ENCODE measurements at places on chromosomes 1 and 21.
A peak's percentile ranks its signal among the peaks of the same experiment; 100 is the strongest.

DNA sequence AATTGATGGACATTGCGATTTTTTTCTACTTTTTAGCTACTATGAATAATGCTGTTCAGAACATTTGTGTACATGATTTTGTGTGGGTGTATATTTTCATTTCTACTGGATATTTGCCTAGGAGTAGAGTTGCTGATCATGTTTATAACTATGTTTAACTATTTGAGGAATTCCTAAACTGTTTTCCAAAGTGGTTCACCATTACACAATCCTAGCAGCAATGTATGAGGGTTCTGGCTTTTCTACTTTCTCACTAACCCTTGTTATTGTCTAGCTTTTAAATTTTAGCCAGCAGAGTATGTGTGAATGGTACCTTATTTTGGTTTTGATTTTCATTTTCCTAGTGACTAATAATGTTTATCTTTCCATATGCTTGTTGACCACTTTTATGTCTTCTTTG, 86.2 kb downstream of the ATG4C start:
- DNase-seq: peak; percentile 7

- DNase-seq: no peak
Observed at GRCh38 chr1:177301425-177302124, 130.8 kb downstream of the BRINP2 start.

DNA sequence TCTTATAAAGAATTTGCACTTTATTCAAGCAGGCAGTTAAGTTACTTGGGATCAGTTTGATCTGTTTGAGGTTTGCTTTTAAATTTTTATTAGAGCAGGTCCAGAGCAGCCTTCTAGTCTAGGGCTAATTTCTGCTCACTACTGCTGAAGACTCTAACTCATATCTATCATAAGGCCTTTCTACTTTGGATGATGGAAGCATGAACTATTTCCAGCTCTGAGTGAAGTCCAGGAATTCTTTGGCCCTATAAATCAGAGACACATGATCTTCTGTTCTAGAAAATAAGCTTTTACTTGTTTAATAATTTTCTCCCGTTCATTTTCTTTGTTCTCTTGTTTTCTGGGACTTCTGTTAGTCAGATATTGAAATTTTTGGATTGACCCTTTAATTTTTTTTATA, 14.7 kb downstream of the NIBAN1 start:
- DNase-seq: peak; percentile 49

DNA sequence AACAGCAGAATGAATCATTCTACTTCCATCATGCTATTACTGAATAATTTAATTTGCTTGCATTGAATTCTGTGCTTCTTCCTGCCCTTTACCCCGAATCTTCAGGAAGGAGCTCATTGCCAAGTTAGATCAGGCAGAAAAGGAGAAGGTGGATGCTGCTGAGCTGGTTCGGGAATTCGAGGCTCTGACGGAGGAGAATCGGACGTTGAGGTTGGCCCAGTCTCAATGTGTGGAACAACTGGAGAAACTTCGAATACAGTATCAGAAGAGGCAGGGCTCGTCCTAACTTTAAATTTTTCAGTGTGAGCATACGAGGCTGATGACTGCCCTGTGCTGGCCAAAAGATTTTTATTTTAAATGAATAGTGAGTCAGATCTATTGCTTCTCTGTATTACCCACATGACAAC, 44.2 kb downstream of the MAP3K7CL start:
- DNase-seq: no peak

DNA sequence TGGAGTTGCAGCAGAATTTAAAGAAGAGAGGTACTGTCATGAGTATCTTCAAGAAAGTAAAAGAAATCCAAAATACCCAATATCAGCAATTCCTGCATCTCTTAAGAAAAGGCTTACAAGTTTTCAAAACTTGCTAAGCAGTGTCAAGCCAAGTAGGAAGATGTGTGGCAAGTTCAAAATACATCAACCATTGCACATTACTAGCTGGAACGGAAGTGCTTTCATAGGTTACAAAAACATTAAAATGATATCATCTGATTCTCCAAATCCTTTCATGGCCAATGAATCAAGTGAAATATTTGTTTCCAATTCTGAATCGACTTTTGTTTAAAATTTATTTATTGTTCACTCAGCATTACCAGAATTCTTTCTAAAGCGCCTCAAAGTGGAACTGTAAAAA, 5.7 kb upstream of the ABCA4 start:
- no peak for DNase-seq

GRCh38 chr1:232423591-232423990, 206.3 kb downstream of the SIPA1L2 start:
- no peak for DNase-seq

DNA sequence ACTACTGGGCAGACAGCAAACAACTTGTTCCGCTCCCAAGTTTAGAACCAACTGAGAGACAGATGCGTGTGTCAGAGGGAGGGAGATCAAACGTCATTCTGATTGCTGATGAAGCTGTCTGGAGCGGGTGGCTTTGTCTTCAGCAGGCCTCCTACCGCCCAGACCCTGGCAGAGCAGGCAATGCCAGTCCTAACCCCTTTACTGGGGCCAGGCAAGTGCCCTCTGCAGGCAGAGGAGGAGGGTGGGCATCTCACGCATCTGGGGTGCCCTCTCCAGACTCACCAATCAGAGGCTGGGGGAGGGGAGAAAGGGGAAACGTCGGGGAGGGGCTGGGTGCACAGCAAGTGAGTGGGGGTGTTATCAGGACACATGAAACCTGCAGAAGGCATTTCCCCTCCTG, 126.6 kb downstream of the ACTL8 start:
- peak; percentile 13 for DNase-seq

DNA sequence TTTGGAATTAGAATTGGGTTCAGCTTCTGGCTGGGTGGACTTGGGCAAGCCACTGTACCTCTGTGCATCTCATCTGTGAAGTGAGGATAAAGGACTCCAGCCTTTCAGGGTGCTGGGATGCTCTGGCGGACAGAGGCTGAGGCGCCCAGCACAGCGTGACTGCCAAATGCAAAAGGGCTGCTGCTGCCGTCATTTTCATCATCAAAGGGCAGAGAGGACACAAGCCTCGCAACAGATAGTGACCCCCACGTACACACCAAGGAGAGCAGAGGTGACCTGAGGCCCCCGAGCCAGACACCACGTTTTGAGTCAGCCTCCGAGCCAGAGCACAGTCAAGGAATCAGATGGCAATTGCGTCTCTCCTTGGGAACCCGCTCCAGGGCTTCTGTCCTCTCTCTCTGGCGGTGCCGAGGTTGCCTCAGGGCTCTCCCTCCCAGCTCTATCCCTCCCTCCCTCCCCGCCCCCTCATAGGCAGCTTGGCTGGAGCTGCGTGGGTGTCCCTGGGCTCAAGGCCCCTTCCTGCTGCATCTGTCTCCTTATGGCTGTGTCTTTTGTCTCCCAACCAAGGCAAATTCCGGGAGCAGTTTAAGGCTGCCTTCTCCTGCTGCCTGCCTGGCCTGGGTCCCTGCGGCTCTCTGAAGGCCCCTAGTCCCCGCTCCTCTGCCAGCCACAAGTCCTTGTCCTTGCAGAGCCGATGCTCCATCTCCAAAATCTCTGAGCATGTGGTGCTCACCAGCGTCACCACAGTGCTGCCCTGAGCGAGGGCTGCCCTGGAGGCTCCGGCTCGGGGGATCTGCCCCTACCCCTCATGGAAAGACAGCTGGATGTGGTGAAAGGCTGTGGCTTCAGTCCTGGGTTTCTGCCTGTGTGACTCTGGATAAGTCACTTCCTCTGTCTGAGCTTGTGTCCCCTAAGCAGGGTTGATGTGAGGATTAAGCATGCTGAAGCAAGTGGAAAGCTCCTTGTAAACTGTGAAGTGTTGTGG, 9.0 kb downstream of the HCRTR1 start:
- no peak for DNase-seq

DNA sequence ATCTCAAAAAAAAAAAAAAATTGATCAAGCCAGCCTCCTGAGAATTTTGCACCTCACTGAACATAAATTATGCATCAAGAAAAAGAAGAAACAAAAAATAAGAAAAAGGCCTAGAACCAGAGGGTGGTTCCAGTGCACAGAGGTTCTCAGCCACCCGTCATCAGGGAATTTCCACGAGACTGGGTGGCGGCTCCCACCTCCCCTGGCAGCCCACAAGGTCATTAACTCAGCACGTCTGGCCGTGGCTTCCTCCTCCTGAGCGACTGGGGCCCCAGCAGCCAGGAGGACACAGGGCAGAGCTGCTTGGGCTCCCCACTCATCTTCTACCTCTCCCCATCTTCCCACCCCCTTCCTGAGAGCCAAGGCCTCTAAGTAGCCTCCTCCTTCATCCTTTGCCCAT, 15.7 kb upstream of the TMEM51 start:
- DNase-seq: no peak

GRCh38 chr1:33391343-33392078, 39.4 kb downstream of the PHC2 start:
- no peak for DNase-seq

DNA sequence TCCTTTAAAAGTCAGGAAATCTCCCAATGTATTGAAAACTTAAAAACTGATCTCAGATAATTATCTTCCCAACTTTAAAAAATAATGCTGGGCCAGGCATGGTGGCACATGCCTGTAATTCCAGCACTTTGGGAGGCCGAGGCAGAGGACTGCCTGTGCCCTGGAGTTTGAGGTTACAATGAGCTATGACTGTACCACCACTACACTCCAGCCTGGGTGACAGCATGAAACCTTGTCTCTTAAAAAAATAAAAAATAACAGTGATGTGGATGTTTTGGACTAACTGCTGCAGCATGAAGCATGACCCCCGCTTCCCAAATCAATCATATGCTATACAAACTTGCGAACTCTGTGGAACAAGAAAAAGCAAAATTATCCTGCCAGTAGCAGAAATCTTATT, 186.3 kb downstream of the RERE start:
- peak; percentile 13 for DNase-seq

DNA sequence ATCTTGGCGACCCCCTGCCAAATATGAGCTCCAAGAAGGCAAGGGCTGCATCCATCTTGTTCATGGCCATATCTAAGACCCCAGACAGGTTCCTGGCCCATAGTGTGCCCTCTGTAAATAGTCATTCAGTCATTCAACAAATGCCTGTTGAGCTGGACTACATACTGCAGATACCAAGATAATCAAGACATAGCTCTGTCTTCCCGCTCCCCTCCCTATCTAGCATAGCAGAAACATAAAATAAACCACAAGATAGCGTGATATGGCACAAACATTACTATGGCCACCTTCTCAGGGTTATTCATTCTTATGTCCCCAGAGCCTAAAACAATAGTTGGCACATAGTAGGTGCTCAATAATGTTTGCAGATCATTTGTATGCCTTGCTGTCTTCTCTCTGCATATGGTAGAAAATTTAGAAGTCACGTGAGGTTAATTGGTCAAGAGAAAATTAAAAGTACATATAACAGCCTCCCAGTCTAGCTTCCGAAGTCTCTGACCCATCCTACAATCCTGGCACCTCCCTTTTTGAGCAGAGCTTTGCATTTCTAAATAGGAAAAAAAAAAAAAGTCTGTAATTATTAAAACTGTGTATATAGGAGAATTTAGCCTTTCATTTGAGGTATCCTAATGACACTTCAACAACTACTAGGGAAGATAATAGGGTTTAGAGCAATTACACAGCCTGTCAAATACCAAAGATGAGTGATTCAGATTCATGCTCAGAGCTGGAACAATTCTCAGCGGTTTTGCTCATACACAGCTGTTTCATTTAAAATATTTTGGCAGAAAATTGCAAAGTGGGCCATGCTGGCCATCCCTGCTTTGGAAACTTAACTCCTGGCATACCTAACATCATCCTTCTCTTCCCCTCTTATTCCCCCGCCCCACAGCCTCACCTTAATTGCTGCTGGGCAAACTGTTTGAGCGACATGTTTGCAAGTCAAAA, 219.0 kb downstream of the KAZN start:
- peak; percentile 8 for DNase-seq

- DNase-seq: no peak
Observed at GRCh38 chr1:108034396-108034795, 69.4 kb upstream of the VAV3 start.

DNA sequence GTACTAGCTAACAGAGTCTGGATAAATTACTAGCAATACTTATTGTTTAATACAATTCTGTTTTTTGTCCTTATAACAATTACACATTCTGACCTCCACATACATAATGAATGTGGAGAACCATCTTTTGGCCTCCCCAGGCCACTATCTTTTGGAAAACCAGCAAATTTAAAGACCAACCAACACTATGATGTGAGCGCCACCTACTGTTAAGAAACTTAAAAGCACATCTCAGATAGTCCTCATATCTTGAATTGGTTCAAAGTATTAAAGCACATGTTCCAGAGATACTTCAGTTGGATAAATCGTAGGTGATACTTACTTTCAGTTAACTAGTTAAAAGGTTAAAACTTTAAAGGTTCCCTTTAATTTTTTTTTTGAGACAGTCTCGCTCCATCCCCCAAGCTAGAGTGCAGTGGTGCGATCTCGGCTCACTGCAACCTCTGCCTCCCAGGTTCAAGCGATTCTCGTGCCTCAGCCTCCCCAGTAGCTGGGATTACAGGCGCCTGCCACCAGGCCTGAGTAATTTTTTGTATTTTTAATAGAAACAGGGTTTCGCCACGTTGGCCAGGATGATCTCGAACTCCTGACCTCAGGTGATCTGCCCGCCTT, 29.3 kb upstream of the USP1 start:
- DNase-seq: peak; percentile 62

DNA sequence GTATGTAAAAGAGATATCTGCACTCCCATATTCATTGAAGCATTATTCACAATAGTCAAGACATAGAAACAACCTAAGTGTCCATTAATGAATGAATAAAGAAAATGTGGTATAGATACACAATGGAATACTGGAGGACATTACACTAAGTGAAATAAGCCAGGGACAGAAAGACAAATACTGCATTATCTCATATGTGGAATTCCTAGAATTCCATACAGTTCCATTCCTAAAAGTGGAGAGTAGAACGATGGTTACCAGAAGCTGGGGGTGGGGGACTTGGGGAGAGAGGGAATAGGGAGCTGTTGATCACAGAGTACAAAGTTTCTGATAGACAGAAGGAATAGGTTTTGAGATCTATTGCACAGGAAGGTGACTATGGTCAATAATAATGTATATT, 7.4 kb downstream of the TMED5 start:
- peak; percentile 65 for DNase-seq

- no peak for DNase-seq
Observed at GRCh38 chr1:203828503-203828902, 32.9 kb upstream of the SNRPE start.

DNA sequence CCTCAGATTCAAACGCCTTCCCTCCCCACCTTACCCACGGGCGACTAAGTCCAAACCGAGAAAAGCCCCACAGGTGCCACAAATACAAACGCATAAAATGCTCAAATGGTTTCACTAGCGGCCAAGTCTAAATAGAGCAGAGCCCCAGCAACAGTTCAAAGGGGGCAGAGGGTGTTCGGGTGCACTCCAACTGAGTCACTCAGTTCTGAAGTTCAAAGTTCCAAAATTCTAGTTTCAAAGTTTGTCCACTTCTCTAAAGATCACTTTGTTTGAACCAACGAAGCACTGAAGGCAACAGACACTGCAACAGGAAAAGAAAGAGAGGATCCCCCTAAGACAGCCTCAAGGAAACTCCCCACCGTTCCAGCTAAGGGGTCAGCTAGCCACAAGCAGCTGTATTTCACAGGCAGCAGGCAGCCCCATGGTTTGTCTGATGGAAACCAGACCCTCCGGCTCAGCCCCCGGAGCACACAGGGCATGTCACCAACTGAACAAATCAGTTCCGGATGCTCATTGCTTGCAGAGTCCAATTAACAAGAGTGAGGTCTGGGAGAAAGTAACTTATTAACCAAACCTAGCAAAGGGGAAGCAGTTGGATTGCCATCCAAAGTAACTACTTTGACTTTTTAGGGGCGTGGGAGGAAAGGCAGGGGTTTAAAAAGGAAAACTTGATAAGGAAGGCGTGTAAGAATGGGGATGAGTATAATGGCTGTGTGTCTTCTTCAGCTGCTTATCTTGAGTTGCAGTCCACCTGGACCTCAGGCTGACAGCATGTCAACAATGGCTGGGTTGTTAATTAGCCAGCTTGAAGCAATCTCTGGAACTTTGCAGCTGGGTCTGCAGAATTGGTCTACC, 1423.9 kb upstream of the PRMT6 start:
- DNase-seq: no peak
